ENCODE measurements at places on chromosomes 7 and 10.
A peak's percentile ranks its signal among the peaks of the same experiment; 100 is the strongest.

DNA sequence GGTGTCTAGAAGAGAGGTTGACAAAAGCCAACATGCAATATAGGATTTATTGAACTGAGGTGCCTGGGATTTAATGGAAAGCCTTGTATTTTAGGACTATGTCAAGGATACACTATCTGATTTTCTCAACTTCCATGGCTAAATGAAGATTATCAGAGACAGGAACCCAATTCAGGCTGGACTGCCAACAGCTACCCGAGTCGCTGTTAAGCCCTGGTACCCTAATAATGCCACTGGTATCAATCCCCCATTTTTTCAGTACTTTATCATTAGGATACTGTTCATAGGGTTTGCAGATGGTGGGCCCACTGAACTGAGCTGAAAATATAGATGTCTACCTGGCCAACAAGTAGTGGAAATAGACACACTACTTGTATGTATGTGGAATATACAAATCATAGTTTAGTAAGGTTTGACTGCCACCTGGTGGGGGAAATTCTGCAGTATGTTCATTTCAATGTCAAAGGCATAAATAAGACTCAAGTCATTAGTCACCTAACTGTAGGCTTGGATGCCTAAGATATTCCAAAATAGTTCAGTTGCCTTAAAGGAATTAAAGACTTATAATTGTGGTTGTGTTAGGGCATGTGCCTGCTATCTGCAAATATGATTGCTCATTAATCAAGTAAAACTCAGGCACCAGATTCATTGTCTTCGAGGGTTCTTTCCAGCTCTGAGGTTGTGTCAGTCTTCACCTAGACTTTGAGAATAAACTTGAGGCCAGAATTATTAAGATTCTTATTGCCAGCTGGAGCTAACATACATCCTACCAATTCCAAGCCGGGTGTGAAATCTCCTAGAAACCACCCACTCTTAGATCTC is 34.1 kb upstream of the NOBOX start:
- DNase-seq, result peak; percentile 33
- H3K4me3 ChIP-seq, result no peak overlapping the region
- no peaks in the 10 kb centered on the region for H3K36me3 ChIP-seq
- H3K27ac ChIP-seq, result no peak overlapping the region
- no peaks in the 10 kb centered on the region for H3K27me3 ChIP-seq
- H3K4me1 ChIP-seq, result no peaks in the 10 kb centered on the region

- H3K36me3 ChIP-seq, result no peaks in the 10 kb centered on the region
- DNase-seq, result no peak
- no peak overlapping the region for H3K27ac ChIP-seq
- peaks cover 81% of the 10 kb centered on the region for H3K27me3 ChIP-seq
- H3K4me1 ChIP-seq, result peaks cover 57% of the 10 kb centered on the region
Observed at GRCh38 chr10:8045726-8046494, 8.6 kb upstream of the GATA3 start.

DNA sequence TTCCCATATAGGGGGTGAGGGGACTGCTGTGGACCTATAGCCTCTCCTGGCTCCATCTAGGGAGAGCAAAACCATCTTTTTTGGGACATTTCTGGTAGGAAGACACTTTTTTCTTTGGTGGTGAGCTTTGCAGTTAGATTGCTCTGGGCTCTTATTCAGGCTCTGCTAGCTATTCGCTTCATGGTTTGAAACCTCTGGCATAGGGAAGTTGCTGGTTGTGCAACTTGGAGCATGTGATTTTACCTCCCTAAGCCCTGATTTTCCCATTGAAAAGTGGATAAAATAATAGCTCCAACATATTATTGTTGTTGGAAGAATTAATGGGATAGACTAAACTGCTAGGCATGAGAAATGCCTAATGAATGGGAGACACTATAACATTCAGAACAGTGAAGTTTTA is 69.6 kb downstream of the CYP26A1 start:
- DNase-seq, result no peak
- H3K27ac ChIP-seq, result no peak overlapping the region
- no peaks in the 10 kb centered on the region for H3K27me3 ChIP-seq
- H3K36me3 ChIP-seq, result no peaks in the 10 kb centered on the region
- no peak overlapping the region for H3K4me3 ChIP-seq
- no peaks in the 10 kb centered on the region for H3K4me1 ChIP-seq

DNA sequence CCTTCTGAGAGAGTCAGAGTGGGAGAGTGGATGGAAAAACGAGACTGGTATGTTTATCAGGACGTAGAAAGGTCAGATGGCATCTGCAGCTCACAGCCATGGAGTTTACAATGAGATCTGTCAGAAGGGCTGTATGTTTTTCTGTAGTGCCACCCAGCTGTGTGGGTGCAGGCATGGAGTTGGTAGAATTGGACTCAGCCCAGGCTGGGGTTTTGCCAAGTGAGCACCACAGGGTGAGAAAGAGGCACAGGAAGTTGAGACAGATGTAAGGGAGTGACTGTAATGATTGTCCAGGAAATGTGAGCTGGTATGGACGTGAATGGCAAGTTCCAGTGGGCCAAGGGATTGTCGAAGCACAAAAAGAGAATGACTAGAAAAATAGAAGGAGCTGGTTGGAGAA is 9.1 kb upstream of the ZYX start:
- no peak for DNase-seq
- no peaks in the 10 kb centered on the region for H3K36me3 ChIP-seq
- no peak overlapping the region for H3K4me3 ChIP-seq
- no peak overlapping the region for H3K27ac ChIP-seq

- H3K36me3 ChIP-seq, result no peaks in the 10 kb centered on the region
- no peak overlapping the region for H3K4me3 ChIP-seq
- DNase-seq, result no peak
- no peaks in the 10 kb centered on the region for H3K27me3 ChIP-seq
- no peaks in the 10 kb centered on the region for H3K4me1 ChIP-seq
Observed at GRCh38 chr7:4862156-4862555, 326 bp upstream of the PAPOLB start.

All from naive thymus-derived CD4-positive, alpha-beta T cell (primary cell).